ENCODE measurements at places on chromosomes 1 and 21.

- no peak for DNase-seq
These were observed 4.0 kb downstream of the MT1HL1 start for GRCh38 chr1:237000191-237000590.

- DNase-seq: no peak
These were observed 456.6 kb downstream of the RPS6KC1 start for GRCh38 chr1:213507472-213508223.

DNA sequence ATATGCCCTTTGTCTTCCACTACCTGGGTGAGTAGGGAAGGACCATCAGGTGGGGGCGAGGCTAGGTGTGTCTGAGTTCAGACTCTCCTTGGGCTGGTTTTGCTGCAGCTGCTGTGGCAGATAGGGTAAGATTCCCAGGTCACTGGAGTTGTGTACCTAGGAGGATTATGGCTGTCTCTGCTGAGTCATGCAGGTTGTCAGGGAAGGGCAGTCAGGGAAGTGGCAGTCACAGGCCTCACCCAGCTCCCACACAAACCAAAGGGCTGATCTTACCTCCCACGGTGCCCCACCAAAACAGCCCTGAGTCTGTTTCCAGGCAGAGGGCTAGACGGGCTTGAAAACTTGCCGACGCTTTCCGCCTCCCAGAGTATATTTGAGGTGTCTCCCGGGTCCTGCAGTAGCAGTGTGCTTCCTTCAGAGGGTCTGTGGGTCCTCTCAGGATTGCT, 201.6 kb upstream of the PLXNA2 start:
- DNase-seq: no peak

GRCh38 chr1:18927654-18928272, 25.4 kb upstream of the ALDH4A1 start:
- no peak for DNase-seq

DNA sequence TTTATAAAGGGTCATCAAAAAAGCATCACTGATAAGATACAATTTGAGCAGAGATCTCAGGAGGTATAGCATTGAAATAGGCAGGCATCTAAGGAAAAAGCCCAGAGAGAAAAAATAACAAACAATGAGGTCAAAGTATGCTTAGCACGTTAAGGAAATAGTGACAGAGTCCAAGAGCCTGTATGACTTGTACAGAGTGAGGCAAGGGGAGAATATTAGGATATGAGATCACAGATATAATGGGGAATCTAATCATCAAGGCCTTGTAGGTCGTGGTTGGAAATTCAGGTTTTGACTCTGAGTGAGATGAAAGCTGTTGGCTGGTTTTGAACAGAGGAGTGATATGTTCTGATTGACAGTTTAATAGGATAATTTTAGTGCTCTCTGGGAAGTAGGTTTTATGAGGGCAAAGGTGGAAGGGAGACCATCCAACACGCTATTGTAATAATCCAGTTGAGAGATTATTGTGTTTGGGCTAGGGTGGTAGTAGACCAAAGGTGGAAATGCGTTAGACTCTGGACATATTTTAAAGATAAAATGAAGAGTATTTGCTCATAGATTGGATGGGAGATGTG, 644.6 kb upstream of the TMPRSS15 start:
- DNase-seq: no peak

- DNase-seq: no peak
These were observed 852 bp downstream of the TMEM50A start for GRCh38 chr1:25338986-25339385.

- DNase-seq: no peak
These were observed 138.6 kb upstream of the POGK start for GRCh38 chr1:166700696-166701095.

- DNase-seq: no peak
These were observed 62.0 kb downstream of the SLC44A5 start for GRCh38 chr1:75548721-75549480.

GRCh38 chr1:4268262-4268888, 368.3 kb upstream of the C1orf174 start:
- DNase-seq: no peak

GRCh38 chr1:220922951-220923350, 43.7 kb downstream of the HLX start:
- no peak for DNase-seq

GRCh38 chr1:941015-941587, 17.4 kb downstream of the SAMD11 start:
- no peak for DNase-seq

- no peak for DNase-seq
These were observed 6.2 kb downstream of the KRTAP10-12 start for GRCh38 chr21:44702973-44703730.

GRCh38 chr1:109433322-109433721, 7.1 kb upstream of the PSMA5 start:
- no peak for DNase-seq

- no peak for DNase-seq
These were observed 84.4 kb upstream of the ACTL8 start for GRCh38 chr1:17670587-17671313.

DNA sequence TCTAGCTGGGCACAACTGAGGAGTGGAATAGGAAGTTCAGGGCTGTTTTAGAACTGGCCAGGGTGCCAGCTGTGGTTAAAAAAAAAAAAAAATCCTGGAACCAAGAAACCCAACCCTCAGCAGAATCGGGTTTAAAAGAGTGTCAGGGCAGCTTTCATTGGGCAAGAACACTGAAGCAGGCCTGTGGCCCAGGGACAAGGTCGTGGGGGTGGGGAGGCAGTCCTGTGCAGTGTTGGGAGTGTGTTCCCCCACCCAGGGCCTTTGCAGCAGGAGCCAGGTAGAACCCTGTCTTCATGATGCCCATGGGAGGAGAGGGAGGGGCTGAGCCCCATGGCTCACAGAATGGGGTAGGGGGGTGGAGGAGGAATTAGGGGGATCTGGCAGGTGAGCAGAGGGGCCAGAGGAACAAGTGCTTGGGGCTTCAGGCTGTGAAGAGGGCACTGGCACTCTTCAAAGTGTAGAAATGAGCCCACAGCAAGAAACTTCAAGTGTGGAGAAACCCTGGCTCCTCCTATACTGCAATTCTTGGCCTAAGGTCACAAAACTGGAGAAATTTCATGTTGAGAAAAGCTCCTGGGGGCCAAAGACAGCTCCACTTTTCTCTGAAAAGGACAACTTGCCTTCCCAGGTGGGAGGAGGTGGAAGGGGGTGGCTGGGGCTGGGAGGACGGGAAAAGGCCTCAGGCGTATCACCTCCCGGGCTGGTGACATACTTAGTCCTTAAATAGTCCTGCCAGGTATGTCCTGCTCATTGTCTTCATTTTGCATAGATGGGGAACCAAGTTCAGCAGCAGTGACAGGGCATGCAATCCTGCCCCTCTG, 39.3 kb downstream of the KIAA1614 start:
- peak; percentile 8 for DNase-seq

- no peak for DNase-seq
These were observed 151.4 kb upstream of the KIAA0040 start for GRCh38 chr1:175343945-175344344.

GRCh38 chr1:28240024-28240423, 4.1 kb downstream of the ATP5IF1 start:
- no peak for DNase-seq

DNA sequence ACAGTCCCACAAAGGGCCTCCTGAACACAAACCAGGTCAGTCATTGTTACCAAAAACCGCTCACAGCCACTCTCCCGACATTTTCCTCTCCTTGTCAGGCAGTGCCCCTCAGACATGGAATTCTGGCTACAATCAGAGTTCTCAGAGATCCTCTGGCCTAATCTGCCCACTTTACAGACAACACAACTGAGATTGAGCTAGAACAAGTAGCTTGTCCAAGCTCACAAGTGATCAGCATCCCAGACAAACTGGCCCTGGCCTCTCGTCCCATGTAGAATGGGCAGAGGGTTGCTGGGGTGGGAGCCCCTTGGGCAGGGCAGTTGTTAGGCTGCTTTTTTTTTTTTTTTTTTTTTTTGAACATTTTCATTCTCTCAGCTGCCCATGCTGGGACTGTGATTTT, 57.2 kb downstream of the KCNN3 start:
- no peak for DNase-seq

GRCh38 chr1:150072959-150073358, 5.4 kb downstream of the VPS45 start:
- DNase-seq: no peak

DNA sequence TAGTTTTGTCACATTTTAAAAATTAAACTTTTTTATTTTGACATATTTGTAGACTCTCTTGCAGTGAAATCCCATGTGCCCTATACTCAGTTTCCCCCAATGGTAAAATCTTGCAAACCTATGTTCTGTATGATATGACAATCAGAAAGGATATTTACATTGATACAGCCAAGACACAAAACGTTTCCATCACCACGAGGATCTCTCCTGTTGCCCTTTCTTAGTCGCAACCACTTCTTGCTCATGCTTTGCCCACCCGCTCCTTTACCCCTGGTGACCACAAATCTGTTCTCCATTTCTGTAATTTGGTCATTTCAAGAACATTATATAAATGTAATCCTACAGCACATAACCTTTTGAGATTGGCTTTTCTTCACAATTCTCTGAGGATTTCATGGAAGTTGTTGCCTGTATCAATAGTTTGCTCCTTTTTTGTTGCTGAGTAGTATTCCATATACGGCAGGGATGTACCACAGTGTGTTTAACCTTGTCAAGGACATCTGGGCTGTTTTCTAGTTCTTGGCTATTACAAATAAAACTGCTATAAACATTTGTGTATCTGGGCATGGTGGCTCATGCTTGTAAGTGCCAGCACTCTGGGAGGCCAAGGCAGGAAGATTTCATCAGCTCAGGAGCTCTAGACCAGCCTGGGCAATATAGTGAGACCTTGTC, 14.0 kb upstream of the BATF3 start:
- no peak for DNase-seq

GRCh38 chr1:54401799-54402198, 4.4 kb downstream of the SSBP3 start:
- DNase-seq: no peak

- no peak for DNase-seq
These were observed 3.5 kb downstream of the MEX3A start for GRCh38 chr1:156078728-156079127.

DNA sequence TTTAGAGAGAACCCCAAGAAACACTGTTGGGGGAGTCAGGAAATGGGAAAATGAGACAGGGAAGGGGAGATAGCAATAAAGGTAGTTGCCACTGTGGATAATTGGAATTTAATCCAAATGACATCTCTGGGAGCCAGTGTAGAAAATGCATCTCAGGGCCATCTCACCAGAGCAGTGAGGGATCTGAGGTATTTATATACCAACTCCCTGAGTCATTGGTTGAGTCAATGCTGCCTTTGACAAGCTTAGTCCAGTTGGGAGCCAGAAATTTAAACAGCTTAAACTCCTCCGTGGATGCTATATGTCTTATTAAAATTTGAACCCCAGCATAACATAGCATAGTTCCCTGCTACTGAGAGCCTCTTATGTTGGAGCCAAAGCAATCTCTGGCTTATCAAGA, 140.3 kb downstream of the SLC30A10 start:
- DNase-seq: no peak

- no peak for DNase-seq
These were observed 251.8 kb upstream of the USP24 start for GRCh38 chr1:55466921-55467320.

GRCh38 chr1:87833166-87833565, 504.5 kb downstream of the LMO4 start:
- DNase-seq: no peak

GRCh38 chr1:112011202-112011601, 21.7 kb upstream of the KCND3 start:
- no peak for DNase-seq

GRCh38 chr1:170520601-170521000, 11.4 kb upstream of the GORAB start:
- no peak for DNase-seq

- no peak for DNase-seq
These were observed 13.0 kb upstream of the PARP1 start for GRCh38 chr1:226420897-226421296.

GRCh38 chr1:19786988-19787423, 12.7 kb downstream of the TMCO4 start:
- no peak for DNase-seq

- DNase-seq: peak; percentile 87
These were observed 3.0 kb upstream of the ID3 start for GRCh38 chr1:23562137-23562876.

DNA sequence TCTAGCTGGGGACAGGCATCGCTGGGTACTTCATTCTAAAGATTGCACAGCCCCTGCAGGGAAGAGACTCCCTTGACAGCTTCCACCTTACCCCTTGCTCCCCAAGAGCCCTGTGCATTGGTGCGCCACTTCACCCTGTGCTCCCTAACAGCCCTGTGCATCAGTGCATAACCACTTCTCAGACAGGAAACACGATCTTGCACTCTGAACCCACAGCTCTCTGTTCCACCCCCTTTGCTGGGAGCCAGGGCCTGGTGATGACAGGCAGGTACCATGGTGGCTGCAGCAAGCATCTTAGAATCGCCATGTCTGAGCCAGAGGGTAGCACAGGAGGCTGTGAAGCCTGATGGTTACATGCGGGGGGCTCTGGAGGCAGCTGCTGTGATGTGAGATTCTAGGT, 5.0 kb downstream of the ALPL start:
- no peak for DNase-seq

GRCh38 chr1:56920591-56921001, 45.2 kb downstream of the C8B start:
- DNase-seq: no peak

GRCh38 chr1:180123463-180123936, 31.2 kb upstream of the QSOX1 start:
- no peak for DNase-seq

- DNase-seq: no peak
These were observed 23.2 kb downstream of the AVPR1B start for GRCh38 chr1:206094024-206094423.

DNA sequence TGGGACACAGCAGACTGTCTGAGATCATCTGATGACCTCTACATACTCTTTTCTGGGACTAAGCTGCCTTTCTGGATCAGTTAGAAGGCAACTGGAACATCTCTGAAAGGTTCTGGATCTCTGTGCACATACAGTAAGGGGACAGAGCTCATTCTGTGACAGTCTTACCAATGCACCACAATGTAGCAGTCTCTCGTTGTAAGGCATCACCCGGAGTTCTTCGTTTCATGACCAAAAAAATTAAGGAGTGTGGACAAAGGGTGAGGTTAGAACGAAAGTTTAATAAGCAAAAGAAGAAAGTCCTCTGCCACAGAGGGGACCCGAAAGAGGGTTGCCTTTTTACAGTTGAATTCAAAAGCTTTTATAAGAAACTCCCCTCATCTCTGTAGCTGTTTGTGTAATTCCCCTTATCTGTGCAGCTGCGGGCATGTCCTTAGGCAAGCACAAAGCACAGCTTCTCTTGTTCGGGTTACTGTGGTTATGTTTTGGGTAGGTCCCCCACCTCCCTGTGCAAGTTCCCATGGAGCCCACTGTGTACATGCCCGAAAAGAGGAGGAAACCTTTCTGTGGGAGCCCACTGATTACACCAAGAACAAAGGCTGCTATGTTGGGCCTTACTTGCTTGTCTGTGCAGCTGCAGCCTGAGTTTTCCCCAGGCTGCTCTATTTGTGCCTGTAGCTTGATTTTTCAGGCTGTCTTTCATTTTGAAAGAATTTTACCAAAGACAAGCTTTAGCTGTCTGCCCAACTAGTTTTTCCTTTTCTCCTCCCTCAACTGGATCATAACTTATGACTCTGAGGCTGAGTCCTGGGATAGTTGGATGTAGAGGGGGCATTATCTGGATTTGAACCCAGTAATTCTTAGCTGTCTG, 53.1 kb upstream of the CACNA1E start:
- DNase-seq: peak; percentile 48

Measured in hippocampal formation (tissue), 2 donors.